ENCODE measurements at places on chromosomes 5 and 9.

DNA sequence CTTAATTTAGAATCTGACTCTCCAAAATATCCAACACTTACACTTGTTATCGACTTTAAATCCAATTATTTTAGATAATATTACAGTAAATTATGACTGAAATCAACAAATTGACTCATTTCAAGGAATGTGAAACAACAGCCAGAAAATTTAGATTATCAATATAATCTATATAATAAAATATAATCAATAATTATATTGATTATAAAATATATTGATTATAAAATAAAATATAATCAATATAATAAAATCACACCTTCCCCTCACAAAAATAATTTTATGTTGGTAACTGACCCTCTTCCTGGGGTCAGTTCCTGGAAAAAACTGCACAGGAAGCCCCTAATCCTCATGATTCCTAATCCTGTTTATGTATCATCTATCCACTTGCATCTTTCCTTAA lies 91.1 kb downstream of the CEMIP2 start:
- ATAC-seq = no peak

DNA sequence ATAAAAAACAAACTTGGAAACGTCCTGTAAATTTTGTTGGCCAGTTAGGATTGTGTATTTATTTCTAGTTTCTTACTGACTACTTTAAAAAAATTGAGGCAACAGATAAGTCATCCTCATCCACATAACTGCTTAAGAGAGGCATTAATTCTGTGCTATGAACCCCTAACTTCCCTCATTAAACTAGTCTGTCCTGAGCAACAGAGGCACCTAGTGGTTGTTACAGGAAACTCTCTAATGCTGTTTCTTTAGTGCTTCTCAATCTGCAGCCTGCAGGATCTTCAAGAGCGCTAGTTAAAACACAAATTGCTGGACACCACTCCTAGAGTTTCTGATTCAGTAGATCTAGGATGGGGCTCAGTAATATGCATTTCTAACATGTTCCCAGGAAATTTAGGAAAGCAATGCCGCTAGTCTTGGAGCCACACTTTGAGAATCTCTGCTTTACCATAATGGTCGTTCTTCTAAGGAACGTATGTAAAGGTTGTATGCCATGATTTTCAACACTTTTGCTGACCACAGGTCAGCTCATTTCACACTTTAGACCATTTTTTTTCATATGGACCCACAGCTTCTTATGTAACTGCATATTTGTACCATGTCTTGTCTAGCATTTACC lies 410.1 kb upstream of the SMARCA2 start:
- peak; percentile 23 for ATAC-seq

GRCh38 chr5:157986431-157986990 lies 127.6 kb upstream of the CLINT1 start:
- no peak for ATAC-seq

DNA sequence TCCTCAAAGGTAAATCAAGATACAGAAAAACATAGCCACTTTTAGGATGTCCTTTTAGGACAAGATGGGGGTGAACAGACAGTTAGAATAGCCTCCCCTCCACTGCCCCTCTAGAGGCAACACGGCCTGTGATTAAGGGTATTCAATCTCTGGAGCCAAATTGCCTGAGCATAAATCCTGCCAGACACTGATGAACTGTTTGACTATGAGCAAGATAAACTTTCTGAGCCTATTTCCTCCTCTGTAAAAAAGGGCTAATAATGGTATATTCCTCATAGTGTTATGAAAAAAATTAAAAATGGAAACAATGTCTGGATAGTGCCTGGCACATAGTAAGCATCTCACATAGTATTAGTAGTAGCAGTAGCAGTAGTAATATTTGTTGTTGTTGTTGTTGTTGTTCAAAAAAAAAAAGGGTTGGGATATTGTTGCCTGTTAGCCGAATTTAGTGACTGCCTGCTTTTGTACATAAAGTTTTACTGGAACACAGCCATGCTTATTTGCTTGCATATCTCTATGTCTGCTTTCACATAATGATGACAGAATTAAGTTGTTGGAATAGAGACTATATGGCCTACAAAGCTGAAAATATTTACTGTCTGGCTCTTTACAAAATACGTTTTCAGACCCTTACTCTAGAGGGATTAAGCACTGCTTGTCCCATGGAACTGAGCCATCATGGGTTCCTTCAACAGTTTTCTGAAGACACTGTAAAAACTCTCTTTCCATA lies 536.3 kb downstream of the TLE4 start:
- ATAC-seq = no peak

DNA sequence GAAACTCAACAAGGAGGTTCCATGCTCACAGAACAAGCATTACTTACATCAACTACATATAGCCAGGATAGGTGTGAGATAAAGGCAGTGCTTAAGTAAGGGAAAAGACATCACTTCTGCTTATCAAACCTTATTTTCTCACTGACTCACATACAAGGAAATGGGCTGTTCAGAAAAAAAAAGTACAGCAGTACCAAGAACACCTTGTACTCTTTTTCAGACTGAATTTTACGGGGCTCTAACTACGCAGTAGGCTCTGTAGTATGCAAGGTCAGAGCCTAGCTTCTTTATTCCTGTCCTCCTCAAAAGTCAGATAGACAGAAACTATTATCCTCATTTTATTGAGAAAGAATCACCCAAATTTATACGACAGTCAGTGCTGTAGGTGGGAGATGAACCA lies 5.8 kb downstream of the PSMB7 start:
- ATAC-seq = no peak

GRCh38 chr5:139394123-139394653 lies 716 bp downstream of the PROB1 start:
- ATAC-seq = no peak

DNA sequence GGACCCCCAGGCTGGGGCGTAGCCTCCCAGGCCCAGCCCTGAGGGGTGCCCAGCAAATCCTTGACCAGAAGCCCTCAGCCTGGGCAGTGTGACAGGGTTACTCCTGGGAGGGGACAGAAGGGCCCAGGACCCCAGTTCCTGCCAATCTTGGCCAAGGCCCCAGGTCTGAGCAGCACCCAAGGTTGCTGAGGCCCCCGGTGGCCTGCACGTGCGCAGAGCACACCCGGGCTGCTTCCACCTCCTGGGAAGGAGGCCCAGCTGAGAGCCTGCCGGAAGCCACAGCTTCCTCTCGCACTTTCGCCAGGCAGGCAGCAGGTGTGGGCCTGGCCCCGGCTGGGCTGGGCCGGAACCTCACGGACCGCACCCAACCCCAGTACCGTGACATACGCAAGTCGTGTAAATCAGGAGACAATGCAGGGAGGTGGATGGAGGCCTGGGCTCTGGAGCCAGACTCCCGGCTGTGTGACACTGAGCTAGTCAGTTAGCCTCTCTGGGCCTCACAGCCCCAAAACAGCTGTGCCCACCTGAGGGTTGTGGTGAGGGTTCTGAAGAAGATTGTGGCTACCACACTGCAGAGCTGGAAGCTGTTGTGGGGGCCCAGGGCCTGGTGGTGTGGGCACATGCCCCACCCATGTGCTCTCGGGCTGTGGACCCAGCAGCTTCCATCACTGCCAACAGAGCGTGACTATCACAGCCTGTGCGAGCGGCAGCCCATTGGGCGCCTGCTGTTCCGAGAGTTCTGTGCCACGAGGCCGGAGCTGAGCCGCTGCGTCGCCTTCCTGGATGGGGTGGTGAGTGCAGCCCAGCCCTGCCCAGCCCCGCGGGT lies 5.1 kb downstream of the GRK6 start:
- ATAC-seq = peak; percentile 18

GRCh38 chr5:122863240-122863639 lies 17.8 kb downstream of the SNX24 start:
- ATAC-seq = no peak

DNA sequence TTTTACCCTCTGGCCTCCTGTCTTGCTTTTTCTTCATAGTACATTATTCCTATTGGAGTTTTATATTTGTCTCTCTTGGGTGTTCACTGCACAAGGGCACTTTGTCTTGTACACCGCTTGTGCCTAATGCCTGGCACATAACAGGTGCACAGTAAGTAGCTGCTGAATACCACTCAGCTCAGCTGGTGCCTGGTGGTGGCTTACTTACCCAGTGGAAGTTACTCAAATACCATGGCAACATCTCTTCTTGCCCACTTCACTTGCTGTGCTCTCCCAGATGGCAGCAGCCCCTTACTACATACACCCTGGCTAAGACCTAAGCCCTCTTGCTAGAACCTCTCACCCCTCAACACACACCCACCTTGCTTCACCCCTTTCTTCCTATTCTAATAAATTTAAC lies 11.3 kb upstream of the SKP1 start:
- ATAC-seq = no peak

DNA sequence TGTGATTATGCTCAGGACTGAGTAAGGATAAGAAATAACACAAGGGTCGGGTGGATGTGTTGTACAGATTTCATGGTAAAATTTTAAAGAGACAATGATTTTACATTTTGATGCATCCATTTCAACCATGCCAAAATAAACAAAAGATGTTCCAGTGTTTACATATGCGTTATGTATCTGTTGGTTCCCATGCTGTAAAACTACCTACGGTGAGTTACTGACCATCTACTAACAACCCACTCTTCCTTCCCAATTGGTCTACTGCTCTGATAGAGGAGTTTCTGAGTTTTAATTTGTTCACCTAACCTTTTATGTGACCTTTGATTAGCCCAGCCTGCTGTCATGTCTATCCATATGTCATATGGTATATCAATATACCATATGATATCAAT lies 1697.1 kb downstream of the MAT2B start:
- no peak for ATAC-seq

- ATAC-seq = no peak
Measured at GRCh38 chr5:79521156-79521555, 7.2 kb upstream of the HOMER1 start.

- ATAC-seq = no peak
Measured at GRCh38 chr9:133869674-133870405, 122.3 kb downstream of the VAV2 start.

- ATAC-seq = no peak
Measured at GRCh38 chr5:82886911-82887310, 190.3 kb downstream of the TMEM167A start.

DNA sequence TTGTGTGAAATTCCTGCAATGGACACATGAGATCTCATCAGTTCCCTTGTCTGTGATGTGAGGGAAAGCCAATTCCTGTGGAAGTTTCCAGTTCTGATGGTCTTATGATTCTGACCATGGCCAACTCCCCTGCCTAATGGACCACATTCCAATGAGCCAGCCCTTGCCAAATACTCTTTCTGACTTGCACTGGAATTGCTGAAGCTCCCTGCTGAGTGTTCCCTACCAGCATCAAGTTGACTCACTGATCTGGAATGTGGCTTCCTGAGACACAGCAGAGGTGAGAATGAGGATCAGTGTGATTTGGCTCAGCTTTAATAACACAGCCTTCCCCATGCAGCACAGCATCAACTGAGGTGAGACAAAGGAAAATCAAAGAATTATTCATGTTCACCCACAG lies 427.8 kb downstream of the KDM4C start:
- ATAC-seq = no peak

DNA sequence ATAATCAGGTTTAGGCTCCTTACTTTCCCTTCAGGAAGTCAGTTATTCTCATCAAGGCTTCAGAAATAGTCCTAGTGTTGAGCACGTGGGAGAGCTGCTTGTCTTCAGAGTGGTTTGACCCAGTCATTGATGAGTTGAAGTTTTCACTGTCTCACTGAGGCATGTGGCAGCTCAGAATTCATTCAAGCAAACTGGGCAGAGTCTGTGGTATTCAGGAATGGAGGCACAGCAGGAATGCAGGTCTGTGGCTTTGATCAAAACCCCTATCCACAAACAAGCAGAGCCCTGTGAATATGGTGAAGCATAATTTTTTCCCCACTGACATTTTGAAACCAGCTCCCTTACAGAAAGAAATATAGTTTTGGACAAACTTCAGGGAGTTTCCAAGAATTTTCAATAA lies 207.3 kb downstream of the CD180 start:
- ATAC-seq = no peak

GRCh38 chr5:119341452-119342349 lies 14.1 kb upstream of the TNFAIP8 start:
- ATAC-seq = peak; percentile 54

DNA sequence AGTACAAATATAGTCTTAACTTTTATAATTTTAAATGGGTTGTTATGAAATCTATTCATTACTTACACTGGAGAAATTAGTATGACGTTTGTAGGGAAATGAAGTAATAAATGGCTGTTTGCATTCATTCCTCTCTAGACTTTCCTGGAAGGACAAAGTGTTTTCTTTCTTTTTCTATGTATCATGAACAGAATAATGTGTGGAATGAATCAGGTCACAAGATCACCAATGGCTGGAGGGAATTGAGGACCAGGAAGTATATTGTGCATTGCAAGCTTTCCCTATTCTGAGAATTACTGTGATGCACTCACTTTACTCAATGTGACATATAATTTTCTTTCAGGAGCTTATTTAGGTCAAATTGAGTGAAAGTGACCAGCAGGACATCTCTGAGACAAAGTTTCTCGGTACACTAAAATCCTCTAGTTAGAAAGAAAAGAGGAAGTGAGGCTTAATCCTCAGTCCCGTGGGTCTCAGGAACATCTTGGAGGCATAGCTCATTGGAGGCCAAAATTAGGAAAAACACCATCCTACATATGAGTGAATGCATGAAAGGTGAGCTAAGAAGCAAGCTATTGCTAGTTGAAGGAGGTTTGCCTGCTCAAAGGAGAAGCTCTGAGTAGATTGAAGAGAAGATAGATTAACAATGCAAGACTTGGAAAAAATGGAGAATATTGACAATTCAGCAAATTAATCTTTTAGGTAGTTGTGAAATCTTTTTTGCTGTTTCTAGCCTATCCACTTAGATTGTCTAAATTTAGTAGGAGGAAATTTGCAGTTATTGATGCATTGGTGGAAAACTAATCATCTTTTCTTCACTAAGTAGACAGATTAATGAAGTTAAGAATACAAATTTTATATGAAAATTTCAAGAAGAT lies 28.0 kb downstream of the ERAP2 start:
- peak; percentile 49 for ATAC-seq

DNA sequence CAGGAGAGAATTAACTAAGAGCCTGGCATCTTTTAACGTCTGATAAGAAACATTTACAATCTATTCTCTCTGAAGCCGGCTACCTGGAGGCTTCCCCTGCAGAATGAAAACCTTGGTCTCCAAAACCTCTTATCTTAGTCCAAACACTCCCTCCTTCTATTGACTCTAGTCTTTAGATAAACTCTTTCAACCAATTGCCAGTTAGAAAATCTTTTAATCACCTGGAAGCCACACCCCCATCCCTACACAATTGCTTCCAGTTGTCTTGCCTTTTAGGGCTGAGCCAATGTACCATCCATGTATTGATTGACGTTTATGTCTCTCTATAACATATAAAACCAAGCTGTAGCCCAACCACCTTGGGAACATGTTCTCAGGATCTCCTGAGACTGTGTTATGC lies 1343.1 kb upstream of the C9orf72 start:
- ATAC-seq = no peak

GRCh38 chr9:20353931-20354652 lies 268.2 kb downstream of the MLLT3 start:
- no peak for ATAC-seq
